Lower leg skin (tissue), 4 donors: ENCODE measurements at places on chromosomes 2 and 18.

DNA sequence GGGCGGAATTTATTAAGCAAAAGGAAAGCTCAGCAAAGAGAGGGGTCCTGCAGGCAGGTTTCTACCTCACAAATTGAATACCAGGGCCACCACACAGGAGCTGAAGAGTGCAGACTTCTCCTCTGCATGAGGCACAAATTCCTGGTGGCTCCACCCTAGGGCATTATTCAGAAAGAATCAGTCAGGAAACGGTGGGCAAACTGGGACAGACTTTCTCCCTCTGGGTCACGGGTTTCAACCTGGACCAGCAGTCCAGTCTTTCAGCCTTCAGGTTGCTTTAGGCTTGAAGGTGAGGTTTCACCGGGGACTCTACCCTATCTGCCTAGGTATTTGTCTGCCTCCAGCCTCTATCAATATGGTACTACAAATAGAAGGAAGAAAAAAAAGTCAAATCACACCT is 41.8 kb downstream of the ACSL3 start:
- DNase-seq: no peak

- no peak for DNase-seq
These were observed 106.0 kb downstream of the SETBP1 start for GRCh38 chr18:44786688-44787087.

DNA sequence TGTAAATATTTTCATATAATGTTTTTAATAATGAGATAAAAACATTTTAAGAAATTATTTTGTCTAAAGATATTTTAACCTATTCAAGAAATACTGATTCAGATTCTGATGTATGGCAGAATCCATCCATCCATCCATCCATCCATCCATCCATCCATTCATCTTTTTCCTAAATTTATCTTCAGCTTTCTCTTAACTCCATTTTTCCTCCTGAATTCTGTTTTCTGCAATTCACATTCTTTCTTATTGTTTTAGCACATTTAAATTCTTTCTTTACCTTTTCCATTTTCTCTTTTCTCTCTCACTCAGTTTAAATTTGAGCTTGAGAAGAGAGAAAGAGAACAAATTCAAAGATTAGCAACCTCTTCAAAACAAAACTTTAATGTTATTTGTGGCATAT is 3.6 kb downstream of the LRP1B start:
- DNase-seq: no peak

- DNase-seq: no peak
These were observed 693.1 kb downstream of the DCC start for GRCh38 chr18:53033128-53033527.

DNA sequence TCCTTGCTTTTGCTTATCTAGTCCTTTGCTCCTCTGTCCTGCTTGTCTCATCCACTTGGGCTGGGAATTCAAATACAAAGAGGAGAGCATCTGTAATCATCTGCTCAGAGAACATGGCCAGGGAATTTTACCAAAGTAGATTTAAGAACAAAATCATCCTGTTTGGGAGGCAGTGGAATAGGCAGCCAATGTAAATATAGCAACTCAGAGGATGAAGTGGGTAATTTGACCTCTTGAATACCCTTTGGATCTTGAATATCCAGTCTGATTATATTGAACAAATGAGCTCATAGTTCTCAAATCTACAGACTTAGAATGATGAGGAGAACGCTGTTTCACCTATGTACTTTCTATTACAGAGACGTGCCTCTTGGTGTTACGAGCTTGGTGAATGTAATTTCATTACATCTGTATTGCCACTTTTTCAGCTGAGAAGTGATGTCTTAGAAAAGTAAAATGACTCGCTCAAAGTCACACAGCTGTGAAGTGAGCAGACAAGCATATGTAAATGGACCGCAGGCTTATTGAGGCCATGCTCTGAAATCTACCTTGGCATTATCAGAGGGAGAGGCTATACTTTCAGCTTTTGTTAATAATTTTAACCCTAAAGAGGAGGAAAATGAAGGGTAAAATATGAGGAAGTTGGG is 266.3 kb downstream of the MTX2 start:
- no peak for DNase-seq

- DNase-seq: no peak
These were observed 96.5 kb downstream of the EHBP1 start for GRCh38 chr2:62801814-62802523.

DNA sequence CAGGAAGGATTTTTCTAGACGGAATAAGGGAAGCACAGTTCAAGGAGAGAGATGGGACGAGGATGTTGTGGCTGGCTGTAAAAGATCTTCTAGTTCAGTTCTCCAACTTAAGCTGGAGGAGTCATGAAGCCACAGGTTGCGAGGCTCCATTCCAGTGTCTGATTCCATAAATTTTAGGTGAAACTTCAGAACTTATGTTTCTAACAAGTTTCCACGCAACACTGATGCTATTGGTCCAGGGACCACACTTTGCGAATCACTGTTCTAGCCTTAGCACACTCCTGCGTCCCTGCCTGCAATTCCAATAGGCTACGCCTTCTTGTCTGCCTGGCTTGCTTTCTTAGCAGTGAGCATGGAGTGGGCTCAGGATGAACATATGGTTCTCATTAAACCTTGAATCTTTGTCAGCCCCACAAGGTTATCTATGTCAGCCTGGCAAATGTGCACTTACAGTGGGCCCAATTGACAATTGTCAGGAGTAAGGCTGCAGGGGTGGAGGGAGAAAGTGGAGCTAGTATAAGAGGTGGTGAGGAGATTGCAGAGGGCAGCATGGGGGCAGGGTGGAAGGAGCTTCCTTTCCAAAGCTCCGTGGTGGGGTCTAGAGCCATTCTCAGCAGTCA is 438.1 kb upstream of the ST6GAL2 start:
- DNase-seq: no peak

DNA sequence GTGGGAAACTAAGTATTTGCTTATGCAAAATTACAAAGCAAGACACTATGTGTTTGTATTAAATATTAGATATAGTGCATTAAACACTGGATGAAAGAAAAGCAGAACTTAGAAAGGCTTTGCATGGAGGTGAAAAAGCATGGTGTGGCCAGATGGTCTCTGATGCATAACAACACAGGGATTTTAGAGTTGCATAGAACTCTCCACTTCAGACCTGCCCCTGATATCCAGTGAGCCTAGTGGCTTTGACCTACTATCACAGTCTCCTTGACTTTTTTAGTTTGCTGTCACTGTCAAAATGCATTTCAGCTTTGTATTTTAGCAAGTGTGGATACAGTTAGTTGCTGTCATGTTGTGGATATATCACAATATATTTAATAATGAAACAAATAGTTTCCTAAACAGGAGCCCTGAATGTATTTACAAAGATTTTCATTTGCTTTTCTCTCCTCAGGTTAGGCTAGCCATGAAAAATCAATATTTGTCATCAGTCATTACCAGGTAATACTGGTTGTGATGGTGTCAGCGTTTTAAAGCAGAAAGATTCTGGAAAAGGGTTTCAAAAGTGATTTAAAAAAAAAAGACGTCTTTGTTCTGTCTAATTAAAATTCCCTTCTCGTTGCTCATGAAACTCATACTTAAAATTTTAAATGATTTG is 5.2 kb downstream of the CSRNP3 start:
- no peak for DNase-seq

DNA sequence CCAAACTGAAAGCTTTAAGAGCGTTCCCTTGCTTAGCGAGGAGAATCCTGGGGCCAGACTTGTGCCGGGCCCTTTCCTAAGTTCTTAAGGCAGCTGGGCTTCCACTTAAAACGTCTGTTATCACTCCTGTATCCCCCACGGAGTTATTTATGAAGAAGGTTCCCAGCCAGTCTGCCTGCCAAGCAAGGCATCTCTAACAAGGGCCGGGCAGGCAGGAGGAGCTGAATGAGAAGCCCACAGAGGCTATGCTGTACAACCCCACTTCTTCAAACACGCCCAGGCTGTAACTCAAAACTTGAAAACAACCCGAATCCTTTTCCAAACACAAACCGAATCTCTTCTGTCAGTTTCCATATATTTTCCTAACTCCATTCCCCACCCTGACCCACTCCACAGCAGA is 39.0 kb upstream of the ZFP36L2 start:
- DNase-seq: no peak

GRCh38 chr2:134858245-134858644 is 19.8 kb downstream of the ACMSD start:
- DNase-seq: no peak

DNA sequence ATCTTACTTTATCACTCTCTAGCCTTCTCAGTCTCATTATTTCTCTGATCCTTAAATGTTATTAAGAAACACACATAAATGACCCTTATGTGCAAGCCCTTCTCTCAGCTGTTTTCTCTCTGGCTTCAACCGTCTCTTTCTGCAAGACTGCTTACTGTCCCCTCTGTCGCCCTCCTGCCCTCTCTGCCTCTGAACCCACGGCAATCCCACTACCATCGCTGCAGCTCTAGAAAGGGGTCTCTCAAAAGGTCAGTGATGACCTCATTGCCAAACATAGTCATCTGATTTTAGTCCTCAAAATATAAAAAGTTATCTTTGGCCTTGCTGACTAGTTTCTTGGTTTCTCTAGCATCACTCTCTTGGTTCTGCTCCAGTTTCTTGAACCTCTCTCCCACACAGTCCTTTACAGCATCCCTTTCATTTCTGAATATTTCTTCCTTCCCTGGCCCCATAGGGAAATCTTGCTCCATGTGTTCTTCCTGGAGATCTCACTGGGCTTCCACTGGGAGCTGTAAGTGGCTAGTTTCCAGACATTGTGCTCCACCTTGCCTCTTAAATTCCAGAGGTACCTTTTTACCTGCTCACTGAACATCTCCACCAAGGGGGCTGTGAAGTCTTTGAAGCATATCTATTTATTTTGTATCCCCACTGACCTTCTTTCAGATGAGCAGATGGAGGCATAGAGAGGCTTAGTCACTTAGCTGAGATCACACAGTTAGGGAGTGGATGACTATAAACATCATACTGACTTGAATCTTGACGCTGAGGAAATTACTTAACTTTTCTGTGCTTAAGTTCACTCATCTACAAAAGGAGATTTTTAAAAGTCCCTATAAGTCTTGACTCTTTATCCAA is 96.2 kb downstream of the PDE1A start:
- no peak for DNase-seq

GRCh38 chr2:149972066-149972465 is 384.5 kb upstream of the MMADHC start:
- no peak for DNase-seq
